ENCODE measurements at places on chromosomes 5 and 9.
A peak's percentile ranks its signal among the peaks of the same experiment; 100 is the strongest.

GRCh38 chr5:77912721-77913120 is 136.6 kb upstream of the TBCA start:
- no peak for DNase-seq

- DNase-seq, result no peak
Observed at GRCh38 chr9:126894052-126894603, 20.5 kb upstream of the RALGPS1 start.

DNA sequence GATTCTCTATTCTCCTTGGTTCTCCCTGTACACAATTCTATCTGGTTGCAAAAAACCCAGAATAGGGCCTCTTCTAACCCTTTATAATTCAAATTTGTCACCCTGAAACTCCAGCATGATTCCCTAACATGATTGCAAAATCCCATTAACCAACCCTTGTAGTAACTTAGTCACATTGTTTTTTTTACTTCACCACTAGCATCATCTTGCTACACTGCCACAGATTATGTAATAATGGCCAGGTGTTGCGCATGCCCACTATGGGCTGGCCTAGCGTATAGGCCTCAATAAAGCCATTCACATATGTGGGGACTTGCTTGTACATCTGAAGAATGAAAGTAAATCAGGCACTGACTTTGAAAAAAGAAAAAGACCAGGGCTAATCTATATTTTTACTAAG is 25.7 kb downstream of the FAM170A start:
- no peak for DNase-seq

DNA sequence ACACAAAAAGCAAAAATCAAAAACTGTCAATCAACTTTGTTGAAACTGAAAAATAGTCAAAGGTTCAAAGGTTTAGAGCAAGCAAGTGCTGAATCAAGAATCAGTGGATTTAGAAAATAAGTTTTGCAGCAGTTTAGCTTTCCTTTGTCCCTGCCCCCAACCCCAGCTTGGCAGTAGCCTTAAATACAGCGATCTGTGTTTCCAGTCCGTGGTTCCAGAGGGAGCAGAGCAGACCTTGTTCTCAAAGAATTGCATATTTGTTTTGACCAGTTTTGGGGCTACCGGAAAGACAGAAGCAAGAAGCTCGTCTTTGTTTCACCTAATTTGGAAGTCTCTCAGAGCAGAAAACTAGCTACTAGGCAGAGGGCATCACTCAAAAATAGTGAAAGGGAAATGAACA is 57.2 kb upstream of the PRDM9 start:
- no peak for DNase-seq

- no peak for DNase-seq
Observed at GRCh38 chr9:94693485-94694204, 32.9 kb upstream of the AOPEP start.

GRCh38 chr5:170380361-170380951 is 8.7 kb downstream of the KCNMB1 start:
- no peak for DNase-seq

- DNase-seq, result no peak
Observed at GRCh38 chr9:134922932-134923240, 5.2 kb upstream of the FCN1 start.

DNA sequence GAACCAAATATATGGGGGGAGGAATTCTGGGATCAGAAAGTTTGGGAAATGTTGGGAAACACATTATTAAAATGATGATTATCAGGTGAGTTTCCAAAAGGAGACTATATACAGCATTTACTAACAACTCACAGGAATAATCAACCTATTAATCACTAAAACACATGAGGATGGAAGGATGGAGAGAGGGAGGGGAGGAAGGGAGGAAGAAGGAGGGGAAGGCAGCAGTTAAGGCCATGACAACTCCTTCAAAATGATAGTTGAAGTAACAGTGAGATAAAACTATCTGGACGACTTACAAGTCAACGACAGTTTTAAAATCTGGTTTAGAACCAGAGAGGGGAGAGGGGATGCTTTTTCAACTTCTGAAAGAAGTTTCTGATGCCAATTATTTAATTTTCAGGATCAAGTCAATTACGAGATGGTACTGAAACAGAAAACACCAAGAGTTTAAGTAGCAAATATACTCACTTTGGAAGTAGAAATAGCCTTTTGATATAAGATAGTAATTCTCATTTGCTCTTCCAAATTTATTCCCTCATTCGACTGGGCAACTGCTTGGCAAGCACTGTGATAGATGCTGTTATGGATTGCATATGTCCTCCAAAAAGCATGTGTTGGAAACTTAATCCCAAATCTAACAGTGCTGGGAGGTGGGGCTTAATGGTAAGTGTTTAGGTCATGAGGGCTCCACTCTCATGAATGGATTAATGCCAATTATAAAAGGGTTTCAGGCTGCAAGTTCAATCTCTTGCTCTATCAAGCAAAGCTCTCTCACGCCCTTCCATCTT is 30.4 kb downstream of the FBXW11 start:
- DNase-seq, result no peak

DNA sequence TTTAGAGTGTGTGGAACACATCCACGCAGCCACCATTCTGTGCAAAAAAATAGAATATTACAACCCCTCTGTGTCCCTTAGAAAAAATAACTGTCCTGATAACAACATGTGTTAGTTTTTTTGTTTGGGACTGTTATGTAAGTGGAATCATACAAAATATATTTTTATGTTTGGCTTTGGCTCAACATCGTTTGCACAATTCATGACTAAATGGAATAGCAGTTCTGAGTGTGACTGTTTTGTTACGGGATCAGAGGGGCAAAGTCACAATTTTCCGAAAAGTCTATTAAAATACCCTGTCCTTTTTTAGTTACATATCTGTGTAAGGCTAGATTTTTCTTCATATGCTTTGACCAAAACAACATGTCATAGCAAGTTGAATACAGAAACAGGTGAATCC is 12.8 kb downstream of the MTREX start:
- DNase-seq, result no peak

DNA sequence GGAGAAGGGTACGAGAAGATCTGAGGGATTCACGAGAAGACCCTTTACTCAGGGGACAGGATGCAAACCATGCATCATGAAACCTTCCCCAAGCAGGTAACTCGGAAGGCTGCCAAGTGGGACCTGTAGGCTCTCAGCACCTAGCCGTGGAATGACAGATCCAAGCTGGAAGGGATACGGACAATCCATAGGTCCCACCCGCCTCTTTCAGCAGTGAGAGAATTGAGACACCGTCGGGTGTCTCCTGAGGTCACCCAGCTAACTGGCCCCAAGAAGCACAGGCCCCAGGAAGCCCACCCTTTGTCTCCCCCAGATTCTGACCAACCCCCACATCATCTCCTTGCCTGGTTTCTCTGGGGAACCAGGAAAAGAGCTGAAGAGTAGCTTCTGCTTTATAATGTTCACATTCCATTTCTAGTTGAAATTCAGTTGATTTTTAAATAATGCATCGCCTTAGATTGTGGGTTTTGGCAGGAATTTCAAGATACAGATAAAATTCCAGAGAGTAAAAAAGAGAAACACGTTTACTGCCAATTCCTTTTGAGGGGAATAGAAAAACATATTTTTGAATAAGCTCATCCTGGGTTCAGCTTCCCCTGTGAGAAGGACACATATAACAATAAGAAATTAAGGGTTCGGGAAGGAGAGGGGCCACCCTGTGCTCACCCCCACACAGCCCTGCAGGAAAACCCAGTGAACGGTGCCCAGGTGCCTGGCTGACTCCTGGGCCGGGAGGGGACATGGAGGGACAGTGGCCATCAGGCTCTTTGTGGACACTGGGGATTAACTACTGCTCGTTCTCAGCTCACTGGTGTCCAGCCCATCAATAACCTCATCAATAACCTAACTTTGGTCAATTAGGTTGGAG is 51.1 kb downstream of the NSUN2 start:
- DNase-seq, result no peak

- no peak for DNase-seq
Observed at GRCh38 chr5:88172847-88173758, 95.5 kb downstream of the TMEM161B start.

DNA sequence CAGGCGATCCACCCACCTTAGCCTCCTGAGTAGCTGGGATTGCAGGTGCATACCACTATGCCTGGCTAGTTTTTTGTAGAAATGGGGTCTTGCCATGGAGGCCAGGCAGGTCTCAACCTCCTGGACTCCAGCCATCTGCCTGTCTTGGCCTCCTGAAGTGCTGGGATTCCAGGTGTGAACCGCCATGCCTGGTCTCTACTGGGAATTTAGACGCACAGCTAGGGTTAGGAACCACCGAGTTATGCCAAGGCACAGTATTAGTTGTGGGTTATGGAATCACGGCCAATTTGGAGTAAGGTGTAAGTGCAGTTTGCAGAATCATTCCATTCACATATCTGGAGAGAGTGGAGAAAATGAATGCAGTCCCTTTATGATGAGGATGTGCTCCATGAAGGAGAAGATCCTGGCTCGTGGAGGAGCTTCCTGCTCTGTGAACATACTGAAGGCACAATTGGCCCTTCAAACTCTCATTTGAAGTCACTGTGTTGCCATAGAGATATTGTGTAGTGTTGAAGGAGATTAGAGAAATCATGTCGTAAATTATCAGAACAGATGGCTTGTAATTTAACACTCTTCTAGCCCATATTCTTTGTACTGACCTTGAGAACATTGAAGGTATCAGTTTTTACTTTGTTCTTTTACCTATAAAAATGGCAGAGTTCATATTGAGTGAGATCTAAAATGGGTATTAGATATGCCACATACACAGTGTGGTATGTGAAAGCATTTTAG is 18.8 kb downstream of the TRIO start:
- DNase-seq, result no peak

- no peak for DNase-seq
Observed at GRCh38 chr5:1763548-1763911, 36.1 kb downstream of the MRPL36 start.

DNA sequence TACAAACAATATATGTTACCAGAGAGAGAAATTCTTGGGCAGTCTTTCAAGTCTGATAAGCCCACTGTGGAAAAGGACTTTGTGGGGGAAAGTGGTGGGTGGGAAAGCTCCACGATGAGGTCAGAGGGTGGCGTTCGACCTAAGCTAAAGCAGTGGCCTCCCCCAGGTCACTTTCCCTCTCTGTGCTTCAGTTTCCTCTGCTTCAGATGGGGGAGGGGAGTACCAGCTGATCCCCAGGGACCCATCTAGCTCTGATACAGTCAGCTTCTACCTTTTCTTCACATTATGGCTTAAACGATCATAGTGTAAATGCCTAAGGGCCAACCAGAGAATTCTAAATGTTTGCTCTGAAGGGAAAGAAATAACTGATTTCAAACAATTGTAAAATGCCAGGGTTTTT is 36.6 kb upstream of the ARSB start:
- DNase-seq, result no peak

GRCh38 chr5:1057485-1058082 is 49.0 kb downstream of the NKD2 start:
- DNase-seq, result no peak

DNA sequence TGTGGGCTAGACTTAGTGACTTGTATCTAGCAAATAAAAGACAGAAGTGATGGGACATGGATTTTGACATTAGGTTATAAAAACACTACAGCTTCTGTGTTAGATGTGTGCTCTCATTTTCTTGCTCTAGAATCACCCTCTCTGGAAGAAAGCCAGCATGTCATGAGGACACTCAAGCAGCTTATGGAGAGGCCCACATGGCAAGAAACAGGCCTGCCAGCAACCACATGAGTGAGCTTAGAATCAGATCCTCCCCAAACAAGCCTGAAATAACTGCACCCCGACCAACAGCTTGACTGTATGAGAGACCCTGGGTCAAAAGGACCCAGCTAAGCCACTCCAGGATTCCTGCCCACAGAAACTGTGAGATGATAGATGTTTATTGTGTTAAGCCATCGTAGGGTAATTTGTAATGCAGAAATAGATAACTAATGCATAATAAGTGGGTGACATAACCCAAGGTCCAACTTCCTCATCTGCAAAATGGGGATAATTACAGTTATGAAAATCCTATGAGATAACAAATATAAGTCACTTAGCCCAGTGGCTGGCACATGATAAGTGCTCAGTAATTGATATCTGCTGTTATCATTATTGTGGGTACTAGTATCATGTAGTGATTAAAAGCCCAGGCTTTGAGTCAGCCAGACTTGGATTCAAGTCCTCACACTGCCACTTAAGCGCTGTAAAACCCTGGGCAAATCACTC is 86.5 kb downstream of the KLHL3 start:
- DNase-seq, result no peak

GRCh38 chr5:109003928-109004327 is 256.2 kb downstream of the FER start:
- DNase-seq, result no peak

GRCh38 chr5:75059912-75060545 is 7.7 kb upstream of the GCNT4 start:
- peak; percentile 34 for DNase-seq

DNA sequence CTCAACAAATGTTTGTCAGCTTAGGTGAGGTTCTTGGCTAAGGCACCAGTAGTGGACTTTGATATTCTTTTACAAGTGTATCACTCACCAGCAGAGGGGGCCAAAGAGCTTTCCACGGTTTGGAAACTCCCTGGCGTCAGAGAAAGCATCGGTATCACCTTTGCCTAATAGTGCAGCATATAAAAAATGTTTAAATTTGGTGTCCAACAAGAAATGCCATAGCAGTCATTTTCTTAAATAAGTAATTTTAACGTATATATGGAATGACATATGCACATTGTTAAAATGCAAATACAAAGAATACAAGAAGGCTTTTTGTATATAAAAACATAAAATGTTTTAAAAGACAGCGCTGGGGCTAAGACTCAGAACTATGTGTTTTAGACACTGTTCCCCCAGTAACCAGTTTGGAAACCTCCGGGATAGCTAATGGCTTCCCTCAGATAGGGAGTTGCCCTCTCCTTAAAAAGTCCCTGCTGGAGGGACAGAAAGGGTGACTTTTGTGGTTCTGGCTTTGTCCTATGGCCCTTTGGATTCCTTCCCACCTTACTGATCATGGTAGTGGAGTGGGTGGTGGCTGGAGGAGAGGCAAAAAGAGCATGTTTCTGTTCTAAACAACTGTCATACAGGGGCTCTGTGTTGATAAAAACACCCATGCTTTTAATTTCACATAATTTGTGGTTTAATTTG is 124.6 kb downstream of the GPBP1 start:
- peak; percentile 39 for DNase-seq

DNA sequence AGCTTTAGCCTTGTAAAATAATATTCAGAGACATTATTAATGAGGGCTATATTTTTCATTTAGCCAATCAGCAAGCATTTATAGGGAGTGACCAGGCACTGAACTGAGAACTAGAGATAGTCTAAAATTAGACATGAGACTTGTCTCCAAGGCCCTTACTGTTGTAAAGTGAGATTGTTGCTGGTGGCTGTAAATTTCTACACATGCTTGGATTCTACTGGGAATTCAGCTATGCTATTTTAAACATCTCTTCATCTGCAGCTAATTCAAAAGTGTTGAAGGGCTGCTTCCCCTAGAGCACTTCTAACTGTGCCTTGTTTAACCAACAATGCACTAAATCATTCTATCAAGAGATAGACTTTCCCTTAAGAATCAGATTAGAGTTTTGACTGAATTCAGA is 67.4 kb downstream of the CHSY3 start:
- no peak for DNase-seq

- DNase-seq, result no peak
Observed at GRCh38 chr5:177434437-177434836, 8.0 kb downstream of the GRK6 start.

All from GDM1 (cell line).